T1000 (cell line): ENCODE measurements at places on chromosomes 11 and 22.

DNA sequence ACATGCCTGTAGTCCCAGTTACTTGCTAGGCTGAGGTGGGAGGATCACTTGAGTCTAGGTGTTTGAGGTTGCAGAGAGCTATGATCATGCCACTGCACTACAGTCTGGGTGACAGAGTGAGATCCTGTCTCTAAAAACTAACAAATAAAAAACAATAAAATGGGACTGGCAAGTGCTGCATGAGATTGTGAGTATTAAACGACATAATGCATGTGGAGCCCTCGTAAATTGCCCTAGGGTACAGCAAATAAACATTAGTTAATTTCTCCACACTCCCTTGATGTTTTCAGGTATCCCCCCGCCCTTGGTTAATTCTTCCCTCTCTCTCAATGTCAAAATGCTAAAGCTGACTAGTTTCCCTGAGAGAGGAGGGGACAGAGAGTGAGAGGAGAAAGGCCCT lies 4.9 kb upstream of the RHOG start:
- DNase-seq: no peak

GRCh38 chr22:46791201-46791731 lies 28.8 kb downstream of the TBC1D22A start:
- no peak for DNase-seq

GRCh38 chr11:78954261-78954660 lies 379.6 kb upstream of the NARS2 start:
- no peak for DNase-seq

GRCh38 chr11:123454060-123454651 lies 24.1 kb downstream of the GRAMD1B start:
- DNase-seq: peak; percentile 67

DNA sequence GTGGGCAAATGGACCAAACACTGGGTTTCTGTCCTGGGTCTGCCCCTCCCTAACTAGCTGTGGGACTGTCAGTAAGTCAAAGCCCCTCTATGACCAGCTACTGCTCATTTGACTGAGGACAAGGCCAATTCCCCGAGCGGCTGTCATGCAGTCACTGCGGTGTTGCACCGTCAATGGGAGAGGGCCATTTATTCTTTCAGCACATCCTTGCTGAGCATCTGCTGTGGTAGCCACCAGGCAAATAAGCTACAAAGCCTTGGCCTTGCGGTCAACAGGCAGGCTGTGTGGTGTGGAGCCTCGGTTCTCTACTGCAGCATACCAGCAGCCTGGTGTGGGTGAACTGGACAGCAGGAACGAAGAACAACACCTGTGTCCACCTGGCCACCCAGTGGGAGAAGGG lies 25.8 kb upstream of the SERPIND1 start:
- DNase-seq: no peak

GRCh38 chr11:118635237-118635591 lies 27.8 kb downstream of the PHLDB1 start:
- DNase-seq: no peak
